ENCODE measurements at places on chromosomes 11 and 22.
A peak's percentile ranks its signal among the peaks of the same experiment; 100 is the strongest.

- DNase-seq = no peak
Observed at GRCh38 chr22:26975865-26976264, 318.5 kb downstream of the MIAT start.

- DNase-seq = no peak
Observed at GRCh38 chr11:35139722-35140282, 831 bp downstream of the CD44 start.

GRCh38 chr11:3221408-3222002 lies 2.9 kb upstream of the MRGPRG start:
- DNase-seq = no peak

GRCh38 chr11:14974515-14975251 lies 2.5 kb upstream of the CALCA start:
- peak; percentile 40 for DNase-seq

DNA sequence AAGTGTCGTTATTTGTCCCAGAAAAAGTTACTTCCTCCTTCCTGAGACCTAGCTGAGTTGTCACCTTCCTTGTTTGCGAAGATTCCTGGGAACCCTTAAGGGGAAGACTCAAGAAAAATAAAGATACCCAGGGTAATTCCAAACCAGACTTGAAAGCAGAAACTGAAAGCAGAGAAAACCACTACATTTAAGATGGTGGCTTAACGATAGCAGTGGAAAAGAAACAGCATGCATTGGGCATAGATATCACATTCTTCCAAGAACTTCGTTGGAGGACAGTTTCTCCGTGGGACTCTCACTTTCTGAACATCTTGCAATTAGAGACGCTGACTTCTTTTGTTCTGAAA lies 89.1 kb downstream of the FAM76B start:
- no peak for DNase-seq

DNA sequence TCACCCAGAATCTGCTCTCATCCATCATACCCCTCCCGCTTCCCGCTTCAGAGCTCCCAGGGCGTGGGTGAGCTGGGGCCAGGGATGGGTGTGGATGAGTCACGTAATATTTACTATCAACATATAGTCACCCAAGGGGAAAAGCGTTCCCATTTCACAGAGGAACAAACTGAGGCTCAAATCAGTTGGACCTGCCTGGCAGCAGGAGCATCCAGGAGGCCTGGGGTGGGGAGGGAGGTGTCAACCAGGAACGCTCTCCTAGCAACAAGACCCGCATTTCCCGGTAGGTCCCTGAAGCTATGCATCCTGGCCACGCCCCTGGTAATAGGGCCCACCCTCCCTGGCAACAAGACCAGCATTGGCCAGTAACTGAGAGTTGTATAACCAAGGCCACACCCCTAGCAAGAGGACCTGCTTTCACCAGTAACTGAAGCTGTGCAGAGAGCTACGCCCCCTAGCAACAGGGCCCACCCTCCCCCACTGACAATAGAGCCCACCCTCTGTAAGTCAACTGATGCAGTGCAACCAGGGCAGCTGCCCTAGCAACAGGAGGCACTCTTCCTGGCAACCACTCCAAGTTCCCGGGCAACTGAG lies 32.7 kb upstream of the TXNRD2 start:
- peak; percentile 52 for DNase-seq

GRCh38 chr11:127993788-127994187 lies 593.6 kb downstream of the ETS1 start:
- no peak for DNase-seq

DNA sequence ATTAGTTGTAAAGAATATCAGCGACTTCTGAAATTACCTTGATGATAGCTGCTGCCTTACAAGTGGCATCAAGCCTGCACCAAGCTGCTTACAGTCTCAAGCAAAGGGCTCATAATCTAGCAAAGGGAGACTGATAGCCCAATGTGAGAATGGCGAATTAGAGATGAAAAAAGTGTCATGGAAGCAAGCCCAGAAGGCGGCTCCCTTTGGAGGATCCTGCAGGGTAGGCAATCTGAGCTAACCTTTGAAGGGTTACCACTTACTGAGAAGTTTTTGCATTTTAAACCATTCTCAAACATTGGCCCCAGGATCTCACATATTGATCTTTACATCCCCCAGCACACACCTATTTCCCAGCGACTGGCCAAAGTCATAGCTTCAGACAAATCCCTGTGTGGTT lies 18.5 kb downstream of the GAB2 start:
- no peak for DNase-seq

- no peak for DNase-seq
Observed at GRCh38 chr22:49886346-49887063, 31.7 kb downstream of the ALG12 start.

- DNase-seq = no peak
Observed at GRCh38 chr11:34305193-34305592, 52.6 kb downstream of the ABTB2 start.

DNA sequence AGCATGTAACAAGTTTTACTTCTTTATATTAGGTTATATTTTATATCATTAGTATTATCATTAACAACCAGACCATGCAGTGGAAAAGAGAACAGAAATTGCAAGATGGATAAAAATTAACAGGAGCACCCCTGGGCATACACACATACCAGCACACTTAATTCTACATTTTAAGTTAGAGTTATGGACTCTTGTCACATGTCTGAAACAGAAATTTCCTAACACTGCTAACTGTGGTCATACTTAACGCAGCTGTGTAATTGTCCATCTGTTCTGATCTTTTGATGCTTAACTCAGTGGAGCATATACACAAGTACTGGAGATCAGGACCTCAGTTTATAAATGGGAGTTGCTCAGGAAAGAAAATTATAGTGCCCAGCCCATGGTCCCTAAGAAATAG lies 358 bp downstream of the OR52H1 start:
- DNase-seq = no peak

DNA sequence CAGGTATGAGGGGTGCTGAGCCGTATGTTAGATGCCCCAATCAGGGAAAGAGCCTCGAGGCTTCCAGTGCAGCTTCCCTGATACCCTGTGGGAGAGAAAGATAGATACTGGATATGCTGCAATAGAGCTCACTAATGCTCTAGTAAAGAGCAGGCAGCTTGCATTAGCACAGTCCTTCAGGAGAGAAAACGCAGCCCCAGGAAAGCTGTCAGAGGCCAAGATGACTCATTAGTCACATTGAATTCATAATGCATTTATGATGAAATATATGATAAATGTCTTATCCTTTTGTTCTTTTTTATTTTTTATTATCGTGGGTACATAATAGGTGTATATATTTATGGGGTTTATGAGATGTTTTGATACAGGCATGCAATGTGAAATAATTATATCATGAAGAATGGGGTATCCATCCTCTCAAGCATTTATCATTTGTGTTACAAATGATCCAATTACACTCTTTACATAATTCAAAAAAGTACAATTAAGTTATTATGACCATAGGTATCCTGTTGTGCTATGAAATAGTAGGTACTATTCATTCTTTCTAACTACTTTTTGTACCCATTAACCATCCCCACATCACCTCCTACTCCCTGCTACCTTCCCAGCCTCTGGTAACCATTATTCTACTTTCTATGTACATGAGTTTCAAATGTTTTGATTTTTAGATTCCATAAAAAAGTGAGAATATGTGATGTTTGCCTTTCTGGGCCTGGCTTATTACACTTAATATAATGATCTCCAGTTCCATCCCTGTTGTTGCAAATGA lies 94.5 kb upstream of the TOP3B start:
- no peak for DNase-seq

DNA sequence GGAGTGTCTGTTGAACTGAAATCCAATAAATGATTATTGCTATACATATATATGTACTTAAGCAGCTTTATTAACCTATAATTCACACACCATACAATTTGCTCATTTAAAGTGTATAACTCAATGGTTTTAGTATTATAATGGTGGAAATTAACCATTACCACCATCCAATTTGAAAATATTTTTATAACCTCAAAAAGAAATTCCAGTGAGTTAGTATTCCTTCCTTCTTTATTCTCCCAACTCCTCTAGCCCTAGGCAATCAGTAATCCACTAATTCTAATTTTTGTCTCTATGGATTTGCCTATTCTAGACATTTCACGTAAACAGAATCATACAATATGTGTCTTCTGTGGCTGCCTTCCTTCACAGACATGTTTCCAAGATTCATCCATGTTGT lies 64.8 kb downstream of the MAPK1 start:
- no peak for DNase-seq

DNA sequence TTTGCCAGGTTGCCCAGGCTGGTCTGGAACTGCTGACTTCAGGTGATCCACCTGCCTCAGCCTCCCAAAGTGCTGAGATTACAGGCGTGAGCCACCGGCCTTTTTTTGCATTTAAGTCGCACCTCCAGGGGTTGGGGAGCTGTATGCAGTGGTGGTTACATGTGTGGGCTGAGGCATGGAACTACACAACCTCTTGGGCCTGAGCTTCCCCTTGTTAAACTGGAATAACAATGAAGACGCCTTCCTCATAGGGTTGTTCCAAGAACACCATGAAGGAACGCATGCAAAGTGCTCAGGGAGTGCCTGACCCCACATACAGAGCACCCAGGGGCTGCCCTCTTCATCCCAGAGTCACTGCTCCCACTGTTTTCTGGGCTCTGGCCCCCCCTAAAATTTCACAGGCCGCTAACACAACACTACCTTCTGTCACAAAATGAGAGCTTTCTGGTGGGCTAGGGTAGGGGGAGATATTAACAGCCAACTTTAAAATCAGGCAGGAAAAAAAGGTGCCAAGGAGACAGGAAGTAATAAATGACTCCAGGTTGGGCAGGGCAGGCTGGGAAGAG lies 1.3 kb upstream of the FAM118A start:
- DNase-seq = no peak

DNA sequence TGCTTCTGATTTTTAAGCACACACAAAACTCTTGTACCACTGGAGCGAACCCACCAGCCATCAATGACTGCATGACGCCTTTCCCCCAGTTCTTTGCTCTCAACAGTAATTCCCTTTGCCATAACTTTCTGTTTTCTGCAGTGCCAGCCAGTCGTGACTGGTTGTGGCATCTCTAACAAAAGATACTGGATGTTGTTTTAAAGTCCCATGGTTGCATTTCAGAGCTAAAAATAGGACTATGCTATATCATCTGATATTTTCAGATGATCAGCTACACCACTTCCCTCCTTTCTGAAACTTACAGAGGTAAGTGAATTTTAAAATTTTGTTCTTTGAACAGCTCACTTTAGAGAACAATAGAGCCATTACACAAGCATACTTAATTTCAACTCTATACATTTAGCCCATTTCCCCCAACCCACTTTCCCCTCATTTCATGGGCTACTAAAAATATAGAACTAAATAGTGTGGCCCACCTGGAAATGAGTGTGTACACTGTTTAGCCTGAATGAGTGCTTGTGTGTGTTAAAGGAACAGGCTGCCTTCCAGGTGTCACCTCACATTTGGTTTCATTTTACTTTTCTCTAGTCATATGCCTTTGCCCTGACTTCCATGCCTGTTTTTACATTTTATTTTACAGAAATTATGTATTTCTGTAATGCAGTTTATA lies 136.9 kb upstream of the ZC3H12C start:
- no peak for DNase-seq

- no peak for DNase-seq
Observed at GRCh38 chr11:83026229-83026628, 45.5 kb downstream of the RAB30 start.

DNA sequence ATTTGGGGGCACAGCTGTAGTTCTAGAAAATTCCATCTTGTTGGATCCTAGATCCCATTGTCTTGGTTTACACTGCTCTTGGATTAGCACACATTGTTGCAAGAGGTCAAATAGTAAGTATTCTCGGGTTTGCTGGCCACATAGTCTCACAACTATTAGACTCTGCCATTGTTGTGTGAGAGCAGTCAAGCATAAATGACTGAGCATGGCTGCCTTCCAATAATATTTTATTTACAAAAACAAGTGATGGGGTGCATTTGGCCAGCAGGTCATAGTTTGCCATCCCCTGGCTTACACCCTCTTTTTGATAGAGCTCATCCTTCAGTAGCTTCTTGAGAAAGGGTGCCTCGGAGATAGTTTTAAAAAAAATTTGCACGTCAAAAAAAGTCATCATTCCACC lies 77.9 kb upstream of the ALX4 start:
- DNase-seq = no peak
